ENCODE measurements at places on chromosomes 12 and 14.
A peak's percentile ranks its signal among the peaks of the same experiment; 100 is the strongest.

- peak; percentile 63 for DNase-seq
These were observed 3.9 kb upstream of the LRP1 start for GRCh38 chr12:57124261-57124877.

GRCh38 chr14:58901826-58902225 is 264.1 kb downstream of the DACT1 start:
- no peak for DNase-seq

DNA sequence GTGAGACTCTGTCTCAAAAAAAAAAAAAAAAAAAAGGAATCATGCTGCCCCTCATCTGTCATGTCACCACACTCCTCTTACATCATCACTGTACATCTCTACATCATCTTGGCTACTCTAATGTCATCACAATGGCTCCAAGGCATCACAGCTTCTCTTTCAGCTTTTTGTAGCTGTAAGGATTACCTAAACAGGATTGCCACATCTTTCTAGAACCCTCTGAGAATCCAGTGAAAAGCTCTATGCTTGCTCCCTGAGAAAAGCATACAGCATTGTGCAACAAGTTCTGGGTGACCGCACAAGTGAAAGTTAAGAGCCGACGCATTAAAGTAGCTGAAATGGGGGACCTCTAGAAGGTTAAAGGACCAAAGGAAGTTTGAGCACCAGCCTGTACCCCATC is 272.5 kb downstream of the C12orf50 start:
- no peak for DNase-seq

GRCh38 chr12:58359084-58359483 is 417.7 kb downstream of the ATP23 start:
- no peak for DNase-seq

GRCh38 chr14:96090441-96091148 is 51.4 kb downstream of the C14orf132 start:
- no peak for DNase-seq

GRCh38 chr12:85575120-85576096 is 260.8 kb downstream of the RASSF9 start:
- DNase-seq: no peak

DNA sequence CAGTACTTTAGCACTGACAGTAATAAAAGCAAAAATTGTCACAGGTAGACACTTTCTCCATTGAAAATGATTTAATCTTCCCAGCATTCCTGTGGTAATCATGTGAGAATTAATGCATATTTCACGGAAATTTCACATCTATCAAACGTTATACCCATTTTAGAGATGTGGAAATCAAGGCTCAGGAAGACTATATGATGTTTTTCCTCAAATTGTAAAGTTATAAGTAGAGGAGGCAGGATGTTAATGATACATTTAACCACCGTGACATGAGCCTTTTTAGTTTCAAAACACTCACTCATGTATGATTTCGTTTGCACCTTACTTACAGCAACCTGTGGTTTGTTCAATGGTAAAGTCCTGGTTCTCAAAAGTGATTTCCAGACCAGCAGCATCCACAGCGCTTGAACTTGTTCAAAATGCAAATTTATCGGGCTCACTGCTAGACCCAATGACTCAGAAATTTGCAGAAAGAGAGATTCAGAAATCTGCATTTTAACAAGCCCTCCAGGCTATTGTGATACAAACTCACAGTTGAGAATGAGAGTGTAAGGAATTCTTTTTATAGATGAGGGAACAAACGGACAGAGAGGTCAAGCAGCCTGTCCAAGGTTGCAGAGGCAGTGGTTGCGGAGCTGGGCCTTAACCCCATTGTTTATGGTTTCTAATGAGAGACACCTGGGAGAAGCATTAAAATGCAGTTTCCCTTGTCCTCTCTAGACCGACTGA is 654.8 kb upstream of the TBX3 start:
- no peak for DNase-seq

- no peak for DNase-seq
These were observed 325.8 kb downstream of the FUT8 start for GRCh38 chr14:65738339-65738738.

DNA sequence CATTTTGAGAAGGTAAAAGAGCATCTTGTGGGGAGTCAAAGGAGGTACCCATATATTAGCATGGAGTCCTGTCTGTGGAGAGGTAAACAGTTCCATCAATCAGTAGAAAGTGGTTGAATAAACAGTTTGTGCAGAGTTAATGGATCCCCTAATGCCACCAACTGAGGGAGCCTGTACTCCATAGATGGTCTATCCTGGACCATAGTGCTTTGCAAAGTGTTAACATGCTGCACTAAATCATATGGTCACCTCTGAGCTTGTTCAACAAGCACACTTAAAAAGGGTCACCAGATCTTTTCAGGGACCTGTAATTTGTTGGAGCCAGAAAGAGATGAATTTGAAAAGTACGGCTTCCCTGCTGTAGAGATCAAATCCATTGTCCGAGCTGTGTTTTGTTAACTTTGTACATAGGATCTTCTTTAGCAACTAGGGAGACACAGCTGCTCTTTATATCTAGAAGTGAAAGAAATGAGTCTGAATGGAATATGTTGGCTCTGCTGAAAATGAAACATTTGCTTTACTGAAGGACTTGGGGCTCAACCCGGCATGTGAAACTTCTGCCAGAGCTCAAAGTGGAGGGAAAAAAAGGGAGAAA is 366.4 kb downstream of the ETNK1 start:
- no peak for DNase-seq

DNA sequence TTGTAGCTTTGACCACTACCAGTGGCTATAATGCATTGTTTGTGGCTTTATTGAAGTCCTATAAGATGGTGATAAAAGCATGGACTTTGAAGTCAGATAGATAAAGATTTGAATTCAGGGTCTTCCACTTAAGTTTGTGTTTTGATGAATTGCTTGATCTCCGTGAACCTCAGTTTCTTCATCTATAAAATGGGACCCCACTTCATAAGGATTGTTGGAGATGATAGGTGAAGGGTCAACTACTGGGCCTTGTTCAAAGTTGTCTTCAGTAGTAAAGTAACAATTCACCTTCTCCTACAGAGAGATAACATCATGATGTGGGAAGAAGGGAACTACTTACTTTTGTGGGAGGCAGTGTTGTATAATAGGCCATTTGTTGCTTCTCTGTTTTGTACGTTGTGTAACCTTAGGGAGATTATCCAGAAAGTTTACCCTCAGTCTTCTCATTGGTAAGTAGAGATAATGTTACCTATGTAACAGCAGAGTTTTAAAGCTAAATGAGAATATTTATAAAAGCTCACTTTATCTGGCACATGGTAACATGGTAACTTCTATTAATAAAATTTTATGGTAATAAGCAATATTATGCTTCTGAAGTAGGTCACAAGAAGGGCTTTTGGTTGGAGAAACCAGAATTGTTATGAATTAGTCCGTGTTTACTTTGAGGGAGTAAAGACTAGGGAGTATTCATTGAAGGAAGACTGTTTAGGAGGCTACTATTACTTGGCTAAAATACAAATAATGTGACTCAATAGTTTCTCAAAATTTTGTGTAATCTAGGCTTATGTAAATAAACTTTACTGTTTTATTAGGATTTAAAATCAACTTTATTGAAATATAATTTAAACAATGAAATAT is 15.1 kb downstream of the ADIPOR2 start:
- no peak for DNase-seq

DNA sequence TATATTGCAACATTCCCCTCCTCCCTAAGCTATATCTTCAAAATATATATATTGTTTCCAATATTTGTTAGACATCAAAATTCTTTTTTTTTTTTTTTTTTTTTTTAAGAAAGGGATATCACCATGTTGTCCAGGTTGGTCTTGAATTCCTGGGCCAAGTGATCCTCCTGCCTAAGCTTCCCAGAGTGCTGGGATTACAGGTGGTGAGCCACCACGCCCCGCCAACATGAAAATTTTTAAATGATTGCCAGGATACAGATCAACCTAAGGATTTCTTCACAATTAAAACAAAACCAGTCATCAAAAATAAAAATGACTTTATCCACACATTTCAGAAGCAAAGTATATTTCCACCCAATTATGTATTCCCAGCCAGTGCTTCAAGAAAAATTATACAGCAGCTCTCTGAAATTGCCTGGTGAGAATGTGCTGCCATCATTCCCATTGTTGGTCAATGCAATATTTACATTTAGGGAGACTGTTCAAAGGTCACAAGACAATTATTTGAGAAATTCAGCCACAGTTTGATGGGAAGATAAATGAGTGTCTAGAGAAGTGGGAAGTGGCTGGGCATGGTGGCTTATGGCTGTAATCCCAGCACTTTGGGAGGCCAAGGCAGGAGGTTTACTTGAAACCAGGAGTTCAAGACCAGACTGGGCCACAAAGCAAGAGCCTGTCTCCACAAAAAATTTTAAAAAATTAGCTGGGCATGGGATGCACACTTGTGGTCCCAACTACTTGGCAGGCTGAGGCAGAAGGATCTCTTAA is 141.7 kb upstream of the AMIGO2 start:
- DNase-seq: no peak

DNA sequence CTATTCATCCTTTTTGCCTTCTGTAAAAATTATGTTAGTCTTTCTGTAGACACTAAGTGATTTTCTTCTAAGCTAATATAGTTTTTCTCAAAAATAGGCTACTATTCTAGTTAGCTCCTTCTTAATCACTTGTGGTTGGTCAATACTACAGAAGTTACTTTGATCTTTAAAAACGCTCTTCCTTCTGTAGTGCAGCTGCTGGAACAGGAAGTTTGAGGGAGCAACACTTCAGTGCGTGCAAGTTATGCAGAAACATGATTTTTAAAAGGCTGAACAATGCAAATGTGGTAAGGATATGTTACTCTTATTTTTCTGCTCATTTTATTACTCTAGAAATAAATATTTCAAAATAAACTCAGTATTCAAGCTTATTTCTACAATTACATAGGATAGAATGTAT is 11.1 kb upstream of the RERGL start:
- no peak for DNase-seq

GRCh38 chr12:114954511-114955055 is 270.6 kb upstream of the TBX3 start:
- DNase-seq: no peak

GRCh38 chr12:6340032-6340638 is 1.7 kb downstream of the TNFRSF1A start:
- no peak for DNase-seq

DNA sequence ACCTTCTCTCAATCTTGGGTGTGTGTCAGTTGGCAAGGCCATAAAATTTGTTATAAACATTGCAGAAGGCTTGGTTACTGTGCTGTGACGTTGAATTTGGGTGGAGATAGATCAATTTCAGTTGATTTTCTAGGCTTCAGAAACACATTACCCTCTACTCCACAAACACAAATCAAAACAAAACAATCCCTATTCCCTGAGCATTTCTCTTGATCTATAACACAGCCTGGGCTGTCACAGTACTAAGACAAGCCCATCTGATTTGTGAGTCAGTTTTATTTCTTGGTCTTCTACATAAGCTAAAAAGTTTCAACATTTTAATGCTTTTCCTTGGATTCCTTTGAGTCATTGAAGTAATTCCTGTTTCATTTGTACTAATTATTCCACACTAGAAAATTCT is 79.8 kb downstream of the PTPN11 start:
- DNase-seq: no peak

GRCh38 chr12:4106621-4107020 is 166.9 kb upstream of the CCND2 start:
- no peak for DNase-seq

GRCh38 chr12:26830783-26831551 is 2.0 kb downstream of the ITPR2 start:
- no peak for DNase-seq

GRCh38 chr12:88303335-88303734 is 161.2 kb downstream of the TMTC3 start:
- DNase-seq: no peak

DNA sequence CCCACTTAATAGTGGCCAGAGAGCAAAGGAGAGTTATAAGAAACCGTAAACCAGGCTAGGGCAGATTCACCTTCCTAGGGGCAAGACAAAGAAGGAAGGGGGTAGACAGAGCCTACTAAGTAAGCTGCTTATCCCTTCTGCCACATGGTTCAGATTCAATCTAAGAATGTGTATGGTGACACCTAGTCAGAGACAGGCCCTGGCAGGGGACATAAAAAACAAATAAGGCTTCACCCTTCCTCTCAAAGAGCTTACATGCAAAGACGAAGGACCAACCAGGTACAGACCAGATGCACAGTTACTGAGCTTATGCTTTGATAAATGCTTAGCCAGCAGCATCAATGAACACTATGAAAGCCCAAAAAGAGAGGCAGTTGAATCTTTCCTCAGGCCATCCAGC is 4.4 kb downstream of the CYP27B1 start:
- DNase-seq: no peak

DNA sequence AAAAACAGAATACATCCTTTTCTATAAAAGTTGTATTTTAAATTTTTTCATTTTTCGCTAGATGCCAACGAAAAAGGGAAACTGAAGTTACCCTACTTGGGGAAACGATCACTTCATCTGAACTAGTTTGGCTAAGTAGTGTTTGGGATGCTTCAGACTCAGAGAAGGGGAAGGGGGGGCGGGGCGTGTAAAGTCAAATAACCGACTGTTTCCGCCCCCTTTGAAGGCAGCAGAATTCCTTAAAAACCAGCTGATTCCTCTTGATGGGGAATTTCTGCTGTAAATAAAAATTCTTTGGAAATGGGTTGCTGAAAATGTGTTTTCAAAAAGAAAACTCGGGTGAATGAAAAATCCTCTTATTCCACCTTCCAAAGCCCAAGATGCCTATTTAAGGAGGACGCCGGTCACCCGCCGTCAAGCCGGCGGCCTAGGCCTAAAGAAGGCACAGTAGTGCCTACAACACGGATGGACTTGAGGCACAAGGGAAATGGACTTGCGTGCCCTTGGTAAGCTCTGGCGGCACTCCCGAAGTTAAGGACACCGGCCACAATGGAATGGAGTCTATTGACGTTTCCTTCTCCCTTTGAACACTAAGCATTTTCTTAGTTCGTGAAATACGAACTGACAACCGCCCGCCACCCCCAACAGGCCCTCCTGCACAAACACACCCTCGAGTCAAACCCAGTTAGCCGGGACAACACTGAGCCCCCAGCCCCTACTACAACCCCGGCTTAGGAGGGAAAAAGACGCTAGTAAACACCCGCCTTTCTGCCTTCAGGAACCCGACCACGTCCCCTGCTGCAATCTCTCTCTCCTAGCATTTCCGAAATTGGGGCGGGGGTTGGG is 1.9 kb downstream of the ATXN2 start:
- DNase-seq: no peak

GRCh38 chr12:45234139-45234865 is 18.4 kb downstream of the ANO6 start:
- no peak for DNase-seq

Data from activated T-helper 1 cell treated with anti-CD3 and anti-CD28 coated beads, Interleukin-2, amount 50 U/mL, for 16 hours (primary cell).